A673 (cell line): ENCODE measurements at places on chromosomes 1 and 21.
A peak's percentile ranks its signal among the peaks of the same experiment; 100 is the strongest.

GRCh38 chr1:157751283-157751682 is 25.6 kb downstream of the FCRL2 start:
- no peak for DNase-seq

- no peak for DNase-seq
Measured at GRCh38 chr21:16838331-16838730, 674.5 kb upstream of the CXADR start.

DNA sequence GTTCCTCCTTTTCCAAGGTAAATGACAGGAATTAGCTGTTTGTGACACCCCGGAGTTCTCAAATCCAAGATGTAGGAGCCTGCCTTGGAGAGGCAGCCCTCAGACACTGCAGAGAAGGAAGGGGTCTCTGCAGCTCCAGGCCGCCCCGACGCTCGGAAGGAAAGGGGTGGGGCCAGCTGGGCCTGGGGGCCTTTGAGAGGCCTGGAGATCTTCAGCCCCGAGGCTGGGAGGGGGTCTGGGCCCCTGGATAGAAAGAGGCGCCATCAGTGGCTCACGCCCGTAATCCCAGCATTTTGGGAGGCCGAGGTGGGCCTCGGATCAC is 1.1 kb upstream of the TNFRSF18 start:
- DNase-seq, result no peak

GRCh38 chr1:13860031-13860430 is 160.0 kb downstream of the PRDM2 start:
- DNase-seq, result no peak

GRCh38 chr1:204889681-204890383 is 19.2 kb downstream of the NFASC start:
- no peak for DNase-seq

DNA sequence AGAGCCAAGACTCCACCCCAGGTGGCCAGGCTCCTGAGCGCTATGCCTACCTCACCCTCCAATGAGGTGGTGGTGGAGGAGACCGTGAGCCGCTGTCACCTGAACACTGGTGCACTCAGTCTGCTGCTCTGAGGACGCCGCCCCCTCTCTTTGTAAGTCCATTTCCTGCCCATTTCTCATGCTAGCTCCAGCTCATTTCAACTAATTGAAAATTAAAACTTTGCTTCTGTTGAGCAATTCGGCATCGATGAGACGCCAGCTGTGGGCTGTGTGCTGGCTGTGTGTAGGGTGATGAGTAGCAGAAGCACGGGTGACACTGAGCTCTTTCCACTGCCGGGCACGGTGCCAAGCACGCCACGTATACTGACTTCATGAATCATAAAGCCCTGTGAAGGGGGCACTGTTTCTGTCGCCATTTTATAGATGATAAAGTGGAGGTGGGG is 11.2 kb downstream of the TNFRSF1B start:
- DNase-seq, result peak; percentile 61

GRCh38 chr1:198619375-198620140 is 19.3 kb upstream of the PTPRC start:
- no peak for DNase-seq

DNA sequence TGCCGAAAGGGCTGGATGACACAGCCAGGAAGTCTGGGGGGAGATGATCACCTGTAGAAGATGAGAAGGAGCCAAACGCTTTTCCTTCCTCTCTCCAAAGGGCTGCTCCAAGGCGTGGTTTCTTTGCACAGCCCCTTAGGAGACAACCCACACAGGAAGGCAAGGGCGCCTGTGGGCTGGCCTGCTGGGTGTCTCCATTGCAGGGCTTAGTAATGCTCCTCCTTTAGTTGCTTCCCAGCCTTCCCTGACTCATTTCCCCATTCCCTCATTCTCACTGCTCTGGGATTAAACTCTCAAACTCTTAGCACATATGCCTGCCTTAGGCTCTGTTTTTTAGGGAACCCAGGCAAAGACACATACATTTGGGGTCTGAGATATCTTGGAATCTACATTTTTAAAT is 1.7 kb upstream of the CLCA1 start:
- DNase-seq, result no peak

GRCh38 chr1:167272369-167272957 is 51.8 kb downstream of the POU2F1 start:
- DNase-seq, result peak; percentile 37

DNA sequence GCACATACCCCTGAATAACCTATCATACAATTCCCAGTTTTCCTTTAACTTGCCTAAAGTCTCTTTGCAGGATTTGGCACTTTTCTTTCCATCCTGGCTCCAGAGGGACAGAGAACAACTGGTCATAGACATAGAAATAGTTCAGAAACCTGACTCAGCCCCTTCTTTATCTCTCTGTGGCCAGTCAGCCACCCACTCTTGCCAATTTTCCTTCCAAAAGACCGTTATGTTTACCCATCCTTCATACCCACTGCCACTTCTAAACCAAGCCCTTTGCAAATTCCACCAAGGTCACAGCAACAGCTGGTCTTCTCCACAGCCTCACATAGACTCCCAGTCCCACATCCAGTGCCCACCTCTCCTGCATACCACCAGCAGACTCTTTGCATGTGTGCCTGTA is 127.2 kb upstream of the FGGY start:
- no peak for DNase-seq

DNA sequence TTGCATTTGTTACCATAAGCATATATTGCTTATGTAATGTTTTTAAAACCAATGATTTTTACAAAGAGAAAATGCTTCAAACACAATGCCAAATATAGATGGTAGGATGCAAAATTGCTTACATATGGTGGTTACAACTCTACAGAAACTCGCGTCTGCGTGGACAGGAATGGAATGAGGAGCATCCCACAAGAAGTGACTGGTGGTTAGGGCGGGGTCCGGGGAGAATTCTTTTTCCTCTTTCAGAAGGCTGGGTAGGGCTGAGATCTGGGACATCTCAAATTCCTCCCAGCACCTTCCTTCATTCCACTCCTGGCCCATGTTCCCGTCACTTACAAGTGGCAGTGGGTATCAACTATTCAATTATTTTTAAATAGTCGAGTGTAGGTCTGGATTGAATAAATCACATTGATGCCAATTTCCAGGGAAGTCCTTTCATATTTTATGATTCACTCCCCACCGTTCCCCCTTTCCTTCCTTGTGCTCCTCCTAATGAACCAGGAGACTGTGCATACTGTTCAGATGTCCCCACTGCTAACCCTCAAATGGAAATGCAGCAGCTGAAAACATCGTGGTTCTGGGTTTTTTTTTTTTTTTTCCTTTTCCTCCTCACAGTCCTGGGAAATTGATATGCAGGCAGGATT is 174.5 kb upstream of the POU3F1 start:
- no peak for DNase-seq
